ENCODE measurements at places on chromosomes 13 and 19.

GRCh38 chr13:39603424-39603947, 493 bp upstream of the LHFPL6 start:
- no peak for DNase-seq

GRCh38 chr19:46442808-46443450, 14.2 kb upstream of the PNMA8C start:
- no peak for DNase-seq

- DNase-seq: no peak
These were observed 73.1 kb upstream of the OLFM4 start for GRCh38 chr13:52955472-52955874.

DNA sequence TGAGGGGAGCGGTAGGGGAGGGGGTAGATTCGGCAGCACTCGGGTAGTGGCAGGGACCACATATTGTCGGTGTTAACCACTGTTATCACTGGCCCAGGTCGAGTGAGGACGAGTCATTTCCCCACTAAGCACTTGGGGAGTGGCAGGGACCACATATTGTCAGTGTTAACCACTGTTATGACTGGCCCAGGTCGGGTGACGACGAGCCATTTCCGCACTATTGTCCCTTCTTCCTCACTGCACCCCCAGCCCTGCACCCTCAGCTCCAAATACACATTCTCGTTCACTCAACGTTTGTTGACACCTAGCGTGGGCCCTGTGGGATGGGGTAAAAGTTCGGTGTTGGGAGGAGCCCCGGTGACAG, 467 bp upstream of the CLN5 start:
- no peak for DNase-seq

GRCh38 chr13:101655435-101655834, 203.0 kb downstream of the ITGBL1 start:
- DNase-seq: no peak

- no peak for DNase-seq
These were observed 382.8 kb downstream of the FOXO1 start for GRCh38 chr13:40283666-40284065.

DNA sequence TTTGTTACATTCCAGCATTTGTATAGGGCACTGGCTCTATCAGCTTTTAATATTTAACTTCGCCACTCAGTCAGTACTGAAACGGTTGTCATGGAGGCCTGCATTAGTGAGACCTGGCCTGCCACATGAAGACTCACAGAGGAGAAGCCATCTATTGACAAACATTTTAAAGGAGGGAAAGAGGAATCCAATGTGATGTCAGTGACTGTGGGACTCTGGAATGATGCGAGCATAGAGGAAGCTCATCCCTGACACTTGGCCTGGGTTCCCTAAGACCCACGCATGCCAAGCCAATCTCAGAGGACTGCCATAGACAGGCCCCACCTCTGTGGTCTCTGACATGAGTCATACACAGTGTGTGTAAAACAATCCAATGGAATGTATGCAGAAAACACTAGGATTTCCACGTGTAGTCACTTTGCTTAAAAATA, 7.9 kb upstream of the DPY19L3 start:
- DNase-seq: no peak

- DNase-seq: no peak
These were observed 815.9 kb downstream of the PCDH9 start for GRCh38 chr13:66414066-66414800.

DNA sequence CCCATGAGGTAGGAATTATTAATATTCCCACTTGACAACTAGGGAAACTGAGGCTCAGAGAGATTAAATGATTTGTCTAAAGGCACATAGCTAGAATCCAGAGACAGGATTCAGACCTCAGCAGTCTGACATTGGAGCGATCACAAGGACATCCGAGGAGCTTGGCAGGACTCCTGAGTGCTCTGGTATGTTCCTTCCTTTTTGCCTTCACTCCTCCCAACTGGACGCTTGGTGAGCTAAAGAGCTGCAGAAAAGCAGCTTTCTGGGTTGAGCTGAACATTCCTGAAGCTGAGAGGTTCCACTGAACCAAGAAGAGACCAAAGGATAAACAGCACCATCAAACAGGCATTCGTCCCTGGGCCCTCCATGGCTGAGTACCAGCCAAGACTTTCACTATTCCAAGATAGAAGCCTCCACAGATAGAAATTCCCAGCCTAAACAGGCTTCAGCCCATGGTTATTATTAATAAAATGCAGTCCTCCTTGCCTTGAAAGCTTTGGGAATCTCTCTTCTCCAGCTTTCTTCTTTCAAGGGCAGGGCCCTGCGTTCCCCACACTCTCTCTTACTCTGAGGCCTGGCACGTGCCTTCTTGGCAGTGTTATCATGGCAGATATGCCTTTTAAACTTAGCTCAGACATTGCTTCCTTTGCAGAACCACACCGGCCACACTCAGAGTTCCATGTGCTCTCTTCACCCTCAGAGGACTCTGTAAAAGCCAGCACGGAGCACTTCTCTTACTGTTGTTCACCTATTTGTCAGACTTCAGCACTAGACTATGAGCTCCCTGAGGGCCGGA, 97.1 kb downstream of the CYSLTR2 start:
- DNase-seq: no peak

DNA sequence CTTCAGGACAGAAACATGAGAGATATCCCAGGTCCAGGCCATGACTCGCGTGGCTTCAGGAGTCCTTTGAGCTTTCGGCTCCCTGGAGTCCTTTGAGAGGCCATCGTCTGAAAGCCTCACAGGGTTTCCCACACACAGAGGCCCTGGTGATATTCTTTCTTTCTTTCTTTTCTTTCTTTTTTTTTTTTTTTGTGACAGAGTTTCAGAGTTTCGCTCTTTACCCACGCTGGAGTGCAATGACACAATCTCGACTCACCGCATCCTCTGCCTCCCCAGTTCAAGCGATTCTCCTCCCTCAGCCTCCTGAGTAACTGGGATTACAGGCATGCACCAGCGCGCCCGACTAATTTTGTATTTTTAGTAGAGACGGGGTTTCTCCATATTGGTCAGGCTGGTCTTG, 5.5 kb downstream of the SIN3B start:
- no peak for DNase-seq

DNA sequence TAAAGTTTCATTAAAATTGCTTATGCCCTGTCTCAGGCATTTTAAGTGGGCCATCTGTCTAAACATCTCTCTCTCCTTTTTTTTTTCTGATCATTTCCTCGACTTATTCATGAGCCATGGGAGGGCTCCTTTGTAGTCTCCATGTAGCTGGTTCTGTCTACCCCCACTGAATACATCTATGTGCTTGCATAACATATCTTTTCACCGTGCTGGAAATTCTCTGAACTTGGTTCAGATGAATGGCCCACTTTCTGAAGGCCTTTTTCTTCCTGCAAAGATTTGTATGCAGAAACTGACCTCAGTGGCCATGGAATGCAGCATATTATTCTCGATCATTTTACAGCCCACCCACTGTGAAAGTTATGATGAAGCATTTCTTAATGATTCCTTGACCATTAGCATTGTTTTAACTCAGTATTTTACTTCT, 225.3 kb downstream of the GGACT start:
- DNase-seq: no peak

DNA sequence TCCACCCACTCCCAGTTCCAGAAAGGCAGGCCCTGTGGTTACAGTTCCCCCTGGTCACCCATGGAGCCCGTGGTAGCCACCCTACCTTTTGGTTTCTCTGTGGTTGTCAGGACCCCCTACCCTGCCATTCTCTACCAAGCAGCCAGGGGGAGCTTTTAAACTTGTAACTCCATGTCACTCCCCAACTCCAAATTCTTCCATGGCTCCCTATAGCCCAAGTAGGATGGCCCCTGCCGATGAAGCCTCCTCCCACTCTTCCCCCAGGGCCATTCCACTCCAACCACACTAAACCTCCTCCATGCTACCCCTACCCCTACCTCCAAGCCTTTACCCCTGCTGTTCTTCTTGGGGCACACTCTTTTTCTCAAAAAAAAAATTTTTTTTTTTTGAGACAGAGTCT, 2.2 kb downstream of the S1PR2 start:
- peak; percentile 37 for DNase-seq

DNA sequence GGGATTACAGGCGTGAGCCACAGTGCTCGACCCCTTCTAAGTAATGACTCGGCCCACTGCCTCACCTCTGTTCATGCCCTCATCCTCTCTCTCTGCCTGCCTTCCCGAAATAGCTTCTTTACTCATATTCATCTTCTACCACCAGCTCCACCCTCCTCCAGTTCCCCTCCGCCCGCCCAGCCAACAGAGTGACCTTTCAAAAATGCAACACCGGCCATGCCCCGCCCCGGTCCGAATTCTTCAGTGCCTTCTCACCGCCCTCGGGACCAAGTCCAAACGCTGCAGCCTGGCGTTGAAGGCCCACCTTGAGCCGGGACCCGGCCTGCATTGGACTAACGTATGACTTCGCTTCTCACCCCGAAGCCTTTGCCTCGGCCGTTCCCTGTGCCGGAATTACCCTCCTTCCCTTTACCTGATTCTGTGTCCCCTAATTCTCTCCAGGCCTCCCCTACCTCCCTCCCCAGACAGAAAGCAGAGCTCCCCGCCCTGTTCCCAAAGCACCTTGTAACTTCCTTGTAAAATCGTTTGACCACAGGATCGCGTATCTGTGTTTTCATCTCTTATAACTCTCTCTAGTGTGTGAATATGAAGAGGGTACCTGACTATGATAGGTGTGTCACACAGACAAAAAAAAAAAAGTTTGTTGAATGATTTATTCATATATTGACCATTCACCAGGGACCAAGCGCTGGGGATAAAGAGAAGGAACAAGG, 8.1 kb upstream of the MUC16 start:
- DNase-seq: no peak

GRCh38 chr19:56159009-56159559, 16.7 kb upstream of the GALP start:
- DNase-seq: no peak

- DNase-seq: no peak
These were observed 36.8 kb upstream of the C1QTNF9 start for GRCh38 chr13:24272452-24273161.

DNA sequence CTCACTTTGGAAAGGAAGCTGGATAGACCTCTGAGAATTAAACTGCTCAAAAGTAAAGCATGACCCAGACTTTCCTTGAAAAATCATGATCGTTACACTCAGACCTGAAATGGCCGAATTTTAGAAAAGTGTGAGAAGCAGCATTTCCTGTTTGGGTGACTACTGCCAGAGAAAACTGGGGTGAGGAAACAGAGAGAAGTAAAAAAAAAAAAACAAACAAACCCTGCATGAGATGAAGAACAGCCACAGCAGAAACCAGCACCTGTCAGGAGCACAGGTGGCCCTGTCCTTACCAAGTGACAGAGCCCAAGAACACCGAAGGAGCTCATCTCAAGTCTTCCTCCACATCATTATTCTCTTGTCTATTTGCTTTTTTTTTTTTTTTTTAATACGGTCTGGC, 12.0 kb upstream of the ADPRHL1 start:
- no peak for DNase-seq

DNA sequence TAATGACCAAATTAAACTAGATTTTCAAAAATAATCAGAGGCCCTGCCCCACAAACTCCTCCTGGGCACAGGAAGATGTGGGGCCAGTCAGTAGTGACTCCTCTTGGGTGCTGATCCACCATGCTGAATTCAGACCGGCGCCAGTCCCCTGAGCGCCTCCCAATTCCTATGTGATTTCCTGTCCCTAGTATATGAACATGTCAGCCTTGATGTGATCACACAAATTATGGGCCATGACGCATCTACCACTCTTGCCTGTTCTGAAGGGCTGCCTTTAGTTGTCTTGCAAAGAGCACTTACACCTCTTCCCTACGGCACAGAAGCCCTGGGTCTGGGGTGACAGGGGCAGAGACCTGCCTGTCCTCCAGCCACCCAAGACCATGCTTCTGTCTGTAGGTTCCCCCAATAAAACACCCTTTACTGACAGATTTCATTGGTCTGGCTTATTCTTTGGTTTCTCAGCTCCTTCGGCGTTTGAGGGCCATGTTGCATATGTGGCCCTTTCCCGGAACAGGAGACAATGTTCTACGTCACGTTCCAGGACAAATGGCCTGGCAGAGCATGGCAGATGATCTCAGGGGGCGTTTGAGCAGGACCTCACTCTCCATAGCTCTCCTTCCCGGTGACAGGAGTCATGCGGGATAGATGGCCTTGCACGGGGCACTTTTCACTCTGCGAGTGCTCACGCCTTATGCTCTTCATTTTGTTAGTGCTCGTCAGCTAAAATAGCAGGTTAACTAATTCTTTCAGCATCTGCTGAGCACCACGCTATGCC, 5.6 kb upstream of the ATP11A start:
- DNase-seq: no peak

GRCh38 chr13:100546713-100547405, 41.7 kb downstream of the GGACT start:
- no peak for DNase-seq

GRCh38 chr19:47713046-47714021, at the start of gene EHD2:
EHD2 (plus strand) TSS chr19:47713422; CDS start chr19:47716613, 3,191 bp downstream.
- peak; percentile 28 for DNase-seq

GRCh38 chr19:41302624-41303351, 7.2 kb upstream of the CCDC97 start:
- DNase-seq: peak; percentile 36

DNA sequence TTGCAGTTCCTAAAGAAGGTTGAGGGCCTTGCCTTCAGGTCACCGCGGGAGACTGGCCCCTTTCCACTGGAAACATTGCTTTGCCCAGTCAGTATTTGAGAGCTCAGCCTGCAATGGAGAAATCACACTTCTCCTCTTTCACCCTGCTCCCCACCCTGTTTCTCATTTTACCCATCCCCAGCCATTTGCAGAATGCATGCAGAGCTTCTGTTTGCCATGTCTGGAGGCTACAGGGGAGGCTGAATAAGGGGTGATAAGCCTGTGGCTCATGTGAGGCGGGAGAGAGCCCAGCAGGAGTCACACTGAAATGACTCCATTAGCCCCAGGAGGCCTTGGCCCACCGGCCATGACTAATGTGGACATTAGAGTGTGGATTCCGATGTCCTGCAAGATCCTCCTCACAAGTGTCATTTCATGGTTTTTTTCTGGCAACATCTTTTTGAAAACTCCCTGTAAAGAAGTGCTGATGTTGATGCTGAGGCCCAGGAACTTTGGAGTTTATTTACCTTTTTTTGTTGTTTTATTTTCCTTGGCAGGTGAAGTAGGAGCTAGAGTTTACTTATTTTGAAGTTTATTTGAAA, 6.3 kb downstream of the SPINT2 start:
- DNase-seq: no peak

DNA sequence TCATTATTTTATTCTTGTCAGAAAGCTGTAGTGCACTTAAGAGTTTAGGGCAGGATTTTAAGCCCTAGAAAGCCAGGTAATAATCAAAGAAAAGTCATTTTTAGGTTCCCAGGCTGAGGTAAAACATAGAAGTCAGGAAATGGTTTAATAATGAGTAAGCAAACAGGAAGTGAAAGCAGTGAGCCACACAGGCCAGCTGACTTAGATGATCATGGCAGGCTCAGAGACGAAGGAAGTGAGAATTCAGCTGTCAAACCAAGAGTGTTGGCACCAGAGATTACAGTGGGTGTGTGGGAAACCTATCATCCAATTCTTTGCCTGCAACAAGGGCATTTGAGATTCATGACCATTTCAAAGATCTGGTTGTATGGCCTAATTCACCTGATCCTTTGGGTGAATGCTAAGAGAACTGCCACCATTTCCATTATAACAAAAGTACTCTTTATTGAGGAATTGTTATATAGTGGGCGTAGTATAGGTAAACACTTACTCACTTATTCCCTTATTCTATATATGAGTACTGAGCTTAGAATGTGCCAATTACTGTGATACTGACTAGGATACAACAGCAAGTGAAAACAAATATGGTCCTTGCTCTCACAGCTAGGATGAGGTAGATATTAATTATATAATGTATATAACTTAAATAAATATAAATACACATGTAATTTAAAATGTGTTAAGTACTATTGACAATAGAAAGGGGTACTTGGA, 103.7 kb upstream of the EDNRB start:
- peak; percentile 28 for DNase-seq
